Left lung (tissue), 14 donors: ENCODE measurements at places on chromosomes 5 and 9. TPM values are rescaled to one million over a fixed set of nuclear protein-coding genes. Genes with fewer than 3 reads are reported as not detected.

Gene ENHO
- 0.26 TPM for total RNA-seq

Gene SLIT3
- 77.1 TPM for total RNA-seq

Gene LCN15
- total RNA-seq, result not detected

Gene ZFAND5
- total RNA-seq, result 161 TPM

Gene TRIM7
- 4.3 TPM for total RNA-seq

Gene N4BP3
- total RNA-seq, result 6.2 TPM

Gene GPR150
- 0.26 TPM for total RNA-seq

Gene TNC
- 329 TPM for total RNA-seq

Gene OCLN
- 124 TPM for total RNA-seq

Gene MED22
- 21.8 TPM for total RNA-seq

Gene AGTPBP1
- 25.4 TPM for total RNA-seq

Gene KIAA1958
- total RNA-seq, result 10.5 TPM

Gene CEP72
- total RNA-seq, result 13.1 TPM

Gene PPP1R26
- total RNA-seq, result 18.1 TPM
